EH (cell line): ENCODE measurements at places on chromosomes 3 and 15.
A peak's percentile ranks its signal among the peaks of the same experiment; 100 is the strongest.

GRCh38 chr3:132456571-132456970, 39.3 kb downstream of the DNAJC13 start:
- no peak for DNase-seq

GRCh38 chr15:56240390-56240789, 3.3 kb downstream of the RFX7 start:
- no peak for DNase-seq

- DNase-seq = no peak
These were observed 42.2 kb downstream of the KLHL25 start for GRCh38 chr15:85752491-85752961.

DNA sequence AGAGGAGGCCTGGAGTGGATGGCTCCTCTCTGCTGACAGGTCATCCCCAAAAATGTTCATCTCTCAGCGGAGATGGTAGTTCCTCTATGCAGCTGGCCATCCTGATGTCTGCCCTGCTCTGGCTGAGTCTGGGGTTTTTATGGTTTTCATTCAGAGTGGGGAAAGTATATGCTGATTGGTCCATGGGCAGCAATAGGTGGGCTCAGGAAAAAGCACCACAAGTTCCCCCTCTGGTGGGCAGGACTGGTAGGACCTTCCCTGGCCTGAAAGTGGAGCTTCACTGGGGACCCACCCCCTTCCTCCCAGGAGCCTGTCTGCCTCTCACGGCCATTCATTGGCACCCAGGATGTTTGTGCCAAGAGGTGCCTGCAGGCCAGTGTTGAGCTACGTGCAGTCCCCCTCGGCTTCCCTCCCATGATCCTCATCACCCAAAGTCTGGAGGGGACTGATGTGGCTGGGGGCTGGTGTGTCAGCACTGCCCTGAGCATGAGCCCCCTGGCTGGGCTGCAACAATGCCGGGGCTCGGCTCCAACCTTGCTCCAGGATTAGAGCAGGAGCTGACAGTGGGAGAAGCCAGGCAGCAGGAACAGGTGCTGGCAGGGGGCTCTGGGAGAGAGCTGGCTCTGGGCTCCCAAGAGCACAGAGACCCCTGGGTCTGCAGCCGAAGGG, 13.1 kb upstream of the BLOC1S6 start:
- DNase-seq = peak; percentile 37

DNA sequence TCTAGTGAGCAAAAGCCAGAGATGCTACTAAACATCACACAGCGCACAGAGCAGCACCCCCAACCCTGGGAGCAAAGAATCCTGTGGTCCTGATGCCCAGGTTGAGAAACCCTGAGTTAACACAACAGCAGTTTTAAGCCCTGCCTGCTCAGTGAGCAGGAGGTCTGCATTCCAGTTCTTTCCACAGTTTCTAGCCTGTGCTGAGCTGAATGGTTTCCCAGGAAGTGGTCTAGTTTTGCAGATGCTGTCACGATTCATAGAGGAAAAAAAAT, 171.1 kb upstream of the PROK2 start:
- peak; percentile 16 for DNase-seq

DNA sequence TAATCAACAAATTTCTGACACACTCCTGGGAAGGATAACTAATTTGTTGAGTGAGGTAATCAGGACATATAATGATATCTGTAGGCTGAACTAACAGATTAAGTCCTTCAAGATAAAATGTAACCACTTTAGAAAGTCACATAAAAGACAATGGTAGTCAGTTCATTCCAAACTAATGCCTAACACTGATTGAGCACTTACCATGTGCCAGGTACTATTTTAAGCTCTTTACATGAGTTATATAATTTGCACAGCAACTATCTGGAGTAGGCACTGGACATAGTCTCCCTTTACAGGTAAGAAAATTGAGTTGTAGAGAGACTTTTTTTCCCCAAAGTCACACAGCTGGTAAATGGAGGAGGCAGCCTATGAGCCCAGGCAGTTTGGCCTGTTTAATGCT, 211.2 kb upstream of the CFAP20DC start:
- DNase-seq = no peak

DNA sequence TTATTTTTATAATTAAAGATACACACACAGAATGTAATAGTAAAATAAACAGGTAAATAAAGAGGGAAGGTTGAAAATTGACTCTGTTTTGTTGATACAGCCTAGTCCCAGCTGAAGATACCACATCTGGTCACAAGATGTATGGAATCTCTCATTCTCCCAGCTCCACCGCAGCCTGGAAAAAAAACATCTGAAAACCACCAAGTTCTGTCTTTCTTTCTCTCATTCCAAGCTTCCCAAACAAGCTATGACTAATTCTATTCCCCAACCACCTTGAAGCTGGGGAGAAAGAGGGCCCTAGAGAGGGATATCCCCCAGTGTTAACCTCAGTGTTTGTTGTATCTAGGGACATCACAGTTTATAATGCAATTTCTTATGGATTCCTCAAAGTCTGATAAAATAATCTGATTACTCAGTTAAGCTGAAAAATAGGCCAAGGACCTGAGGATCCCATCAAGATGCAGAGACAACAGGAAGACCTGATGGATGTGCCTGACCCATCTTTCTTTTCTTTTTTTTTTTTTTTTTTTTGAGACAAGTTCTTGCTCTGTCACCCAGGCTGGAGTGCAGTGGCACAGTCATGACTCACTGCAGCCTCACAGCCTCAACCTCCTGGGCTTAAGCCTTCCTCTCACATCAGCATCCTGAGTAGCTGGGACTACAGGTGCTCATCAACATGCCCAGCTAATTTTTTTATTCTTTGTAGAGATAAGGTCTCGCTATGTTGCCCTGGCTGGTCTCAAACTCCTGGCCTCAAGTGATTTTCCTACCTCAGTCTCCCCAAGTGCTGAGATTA, 38.1 kb downstream of the SRGAP3 start:
- peak; percentile 60 for DNase-seq

- no peak for DNase-seq
These were observed 210.6 kb downstream of the ATP8B4 start for GRCh38 chr15:49908236-49908932.

GRCh38 chr3:27556887-27557286, 72.7 kb upstream of the SLC4A7 start:
- DNase-seq = peak; percentile 92

DNA sequence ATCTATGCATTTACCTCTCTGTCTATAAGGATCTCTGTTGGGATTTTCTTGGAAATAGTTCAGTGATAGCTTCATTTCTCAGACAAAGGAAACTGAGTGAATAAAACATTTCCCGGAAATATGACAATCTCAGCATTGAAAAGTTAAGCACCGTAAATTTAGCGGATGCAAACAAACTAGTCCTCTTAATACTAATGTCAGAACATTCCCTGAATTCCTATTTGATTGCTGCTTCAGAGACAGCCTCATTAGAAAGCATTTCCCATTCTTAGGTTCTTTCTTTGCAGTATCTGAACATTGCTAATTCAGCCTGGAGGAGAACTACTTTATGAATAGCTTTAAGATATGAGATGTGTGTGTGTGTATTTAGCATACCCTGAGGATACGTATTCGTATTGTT, 101.3 kb downstream of the NR2F2 start:
- DNase-seq = peak; percentile 29

DNA sequence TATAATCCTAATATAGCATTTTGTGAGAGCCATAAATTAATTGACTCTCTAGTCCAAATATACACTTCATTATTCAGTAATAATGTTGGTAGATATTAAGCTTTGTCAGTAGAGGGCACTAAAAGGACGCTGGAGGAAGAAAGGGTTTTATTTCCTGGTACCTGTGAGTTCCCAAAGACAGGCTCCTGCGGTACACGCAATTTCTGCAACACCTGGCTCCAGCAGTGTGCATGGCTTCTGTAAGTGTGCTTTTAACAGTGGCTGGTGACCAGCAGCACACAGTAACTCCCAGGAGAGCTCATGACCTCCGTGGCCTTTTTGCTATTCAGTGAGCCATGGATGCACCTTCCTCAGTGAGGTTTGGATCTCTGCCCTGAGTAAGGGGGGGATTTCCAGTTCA, 338.3 kb upstream of the ZNF385D start:
- DNase-seq = peak; percentile 1

- peak; percentile 94 for DNase-seq
These were observed 195.1 kb downstream of the DTWD1 start for GRCh38 chr15:49815950-49816349.

- no peak for DNase-seq
These were observed 73.8 kb upstream of the GSK3B start for GRCh38 chr3:120168038-120168437.

DNA sequence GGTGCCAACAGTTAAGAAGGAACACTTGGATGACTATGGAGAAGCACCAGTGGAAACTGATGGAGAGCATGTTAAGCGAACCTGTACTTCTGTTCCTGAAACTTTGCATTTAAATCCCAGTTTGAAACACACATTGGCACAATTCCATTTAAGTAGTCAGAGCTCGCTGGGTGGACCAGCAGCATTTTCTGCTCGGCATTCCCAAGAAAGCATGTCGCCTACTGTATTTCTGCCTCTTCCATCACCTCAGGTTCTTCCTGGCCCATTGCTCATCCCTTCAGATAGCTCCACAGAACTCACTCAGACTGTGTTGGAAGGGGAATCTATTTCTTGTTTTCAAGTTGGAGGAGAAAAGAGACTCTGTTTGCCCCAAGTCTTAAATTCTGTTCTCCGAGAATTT, 3.0 kb downstream of the SKIL start:
- DNase-seq = no peak

GRCh38 chr3:168747697-168748096, 652.0 kb upstream of the GOLIM4 start:
- DNase-seq = no peak
